ENCODE measurements at places on chromosomes 5 and 9.
A peak's percentile ranks its signal among the peaks of the same experiment; 100 is the strongest.

GRCh38 chr9:18463991-18464390, 10.0 kb upstream of the ADAMTSL1 start:
- no peak for DNase-seq

DNA sequence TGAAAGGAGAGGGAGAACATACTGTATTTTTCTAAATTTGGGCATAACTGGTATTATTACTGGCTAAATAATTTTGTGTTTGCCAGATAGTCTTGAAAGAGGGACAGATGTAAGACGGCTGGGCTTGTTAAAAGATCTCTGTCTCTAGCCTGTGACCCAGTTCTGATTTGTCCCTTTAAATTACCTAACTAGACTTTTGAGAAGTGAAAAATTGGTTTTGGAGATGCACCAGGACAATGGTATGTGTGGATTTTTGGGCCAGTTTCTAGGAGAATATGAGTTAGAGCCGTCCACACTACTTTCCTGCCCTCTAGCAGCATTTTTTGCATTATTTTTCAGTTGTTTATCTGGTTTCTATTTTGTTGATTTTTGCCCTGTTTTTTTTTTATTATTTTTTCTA, 33.5 kb downstream of the LNPEP start:
- no peak for DNase-seq

- DNase-seq = peak; percentile 10
These were observed 185.1 kb downstream of the ADAMTSL1 start for GRCh38 chr9:18658804-18659705.

DNA sequence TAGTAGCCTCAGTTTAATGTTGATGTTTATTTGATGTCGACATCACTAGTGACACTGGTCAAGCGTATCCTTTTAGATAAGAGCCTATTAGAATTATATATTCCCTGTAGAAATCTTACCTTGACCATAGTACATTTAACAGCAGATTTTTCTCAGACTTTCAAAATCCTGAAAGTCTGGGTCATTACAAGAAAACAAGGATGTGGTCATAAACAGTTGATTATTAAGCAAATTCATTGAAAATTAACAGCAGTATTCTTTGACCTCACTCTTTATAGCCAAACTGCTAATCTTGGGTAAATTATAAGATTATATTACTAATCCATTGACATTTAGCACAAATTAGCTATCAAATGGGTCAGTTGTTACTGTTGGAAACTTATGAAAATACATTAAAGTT, 83.4 kb downstream of the GHR start:
- DNase-seq = no peak

GRCh38 chr5:178212241-178213002, 8.1 kb downstream of the HNRNPAB start:
- DNase-seq = no peak
